Neural cell (in vitro differentiated cells): ENCODE measurements at places on chromosomes 4 and X. TPM values are rescaled to one million over a fixed set of nuclear protein-coding genes. Genes with fewer than 3 reads are reported as not detected.

UGT8 gene
- polyA plus RNA-seq, result 0.42 and 0.73 TPM in 2 replicates

FATE1 gene
- not detected in 2 replicates for polyA plus RNA-seq

GPC4 gene
- polyA plus RNA-seq, result 1.2 and 1.5 TPM in 2 replicates

CT45A1 gene
- polyA plus RNA-seq, result not detected in 2 replicates

GNRHR gene
- not detected in 2 replicates for polyA plus RNA-seq

FGFBP2 gene
- not detected in 2 replicates for polyA plus RNA-seq

PAGE1 gene
- not detected in 2 replicates for polyA plus RNA-seq

SLC6A8 gene
- 36.4 and 62.4 TPM in 2 replicates for polyA plus RNA-seq

CLIC2 gene
- polyA plus RNA-seq, result 2.9 and 5.8 TPM in 2 replicates

ERAS gene
- polyA plus RNA-seq, result 3.2 and 3.6 TPM in 2 replicates

ASB5 gene
- 1.8 TPM in 1 of 2 replicates, not detected in the other for polyA plus RNA-seq

POU4F2 gene
- 0.24 TPM in 1 of 2 replicates, not detected in the other for polyA plus RNA-seq

SSX1 gene
- not detected in 2 replicates for polyA plus RNA-seq

C1QTNF7 gene
- not detected in 2 replicates for polyA plus RNA-seq
